Muscle of arm (tissue), 14 donors: ENCODE measurements at places on chromosomes 4 and X. TPM values are rescaled to one million over a fixed set of nuclear protein-coding genes. Genes with fewer than 3 reads are reported as not detected.

MANBA gene
- 9.0 TPM for polyA plus RNA-seq

FAM9B gene
- polyA plus RNA-seq, result 0.16 TPM

FATE1 gene
- 1.6 TPM for polyA plus RNA-seq

MGAT4D gene
- polyA plus RNA-seq, result not detected

MAGEC1 gene
- polyA plus RNA-seq, result not detected

VCX3A gene
- not detected for polyA plus RNA-seq

CT45A5 gene
- polyA plus RNA-seq, result not detected

ADAM29 gene
- not detected for polyA plus RNA-seq

MAGEA3 gene
- polyA plus RNA-seq, result not detected

INTU gene
- polyA plus RNA-seq, result 7.9 TPM

SERTM2 gene
- 0.66 TPM for polyA plus RNA-seq

FAM47A gene
- polyA plus RNA-seq, result not detected

ZNF711 gene
- polyA plus RNA-seq, result 33.5 TPM

PDE5A gene
- not detected for polyA plus RNA-seq

PRDM8 gene
- polyA plus RNA-seq, result 17.7 TPM

MAGEA4 gene
- not detected for polyA plus RNA-seq

PCSK1N gene
- polyA plus RNA-seq, result not detected

SOX3 gene
- not detected for polyA plus RNA-seq

TRIM61 gene
- 2.7 TPM for polyA plus RNA-seq

SCFD2 gene
- polyA plus RNA-seq, result 11.2 TPM

ETDA gene
- not detected for polyA plus RNA-seq

ADGRG2 gene
- 10.2 TPM for polyA plus RNA-seq

OPRPN gene
- not detected for polyA plus RNA-seq

MED12 gene
- polyA plus RNA-seq, result 40.9 TPM

CCDC120 gene
- polyA plus RNA-seq, result 3.7 TPM

AKAP4 gene
- 2.7 TPM for polyA plus RNA-seq

SRP72 gene
- polyA plus RNA-seq, result 83.0 TPM

RPS6KA3 gene
- 58.2 TPM for polyA plus RNA-seq

RAB39B gene
- 0.45 TPM for polyA plus RNA-seq

ITGB1BP2 gene
- polyA plus RNA-seq, result 107 TPM

AVPR2 gene
- 0.33 TPM for polyA plus RNA-seq

GBA3 gene
- polyA plus RNA-seq, result 0.25 TPM

CPE gene
- polyA plus RNA-seq, result 53.7 TPM

ASB11 gene
- polyA plus RNA-seq, result 4.9 TPM

GLOD5 gene
- not detected for polyA plus RNA-seq

ANKRD37 gene
- polyA plus RNA-seq, result 18.9 TPM

TRPC3 gene
- polyA plus RNA-seq, result 2.1 TPM

SYAP1 gene
- polyA plus RNA-seq, result 67.8 TPM

GAGE1 gene
- polyA plus RNA-seq, result not detected

CFAP299 gene
- polyA plus RNA-seq, result not detected

TRAM1L1 gene
- polyA plus RNA-seq, result 6.4 TPM

RASL11B gene
- not detected for polyA plus RNA-seq

IL13RA1 gene
- 35.6 TPM for polyA plus RNA-seq

CYTL1 gene
- polyA plus RNA-seq, result 9.7 TPM

KLB gene
- polyA plus RNA-seq, result not detected

HPGD gene
- 7.4 TPM for polyA plus RNA-seq

NUP54 gene
- 44.9 TPM for polyA plus RNA-seq

EPGN gene
- polyA plus RNA-seq, result 2.9 TPM

SPIN2A gene
- polyA plus RNA-seq, result 4.0 TPM

CLTRN gene
- 0.80 TPM for polyA plus RNA-seq

TRIM2 gene
- polyA plus RNA-seq, result 46.5 TPM

OTC gene
- polyA plus RNA-seq, result 0.49 TPM

SMS gene
- 90.8 TPM for polyA plus RNA-seq

SAGE1 gene
- not detected for polyA plus RNA-seq

NMU gene
- 0.60 TPM for polyA plus RNA-seq

IL9R gene
- polyA plus RNA-seq, result not detected
